ENCODE measurements at places on chromosomes 1 and 21.

DNA sequence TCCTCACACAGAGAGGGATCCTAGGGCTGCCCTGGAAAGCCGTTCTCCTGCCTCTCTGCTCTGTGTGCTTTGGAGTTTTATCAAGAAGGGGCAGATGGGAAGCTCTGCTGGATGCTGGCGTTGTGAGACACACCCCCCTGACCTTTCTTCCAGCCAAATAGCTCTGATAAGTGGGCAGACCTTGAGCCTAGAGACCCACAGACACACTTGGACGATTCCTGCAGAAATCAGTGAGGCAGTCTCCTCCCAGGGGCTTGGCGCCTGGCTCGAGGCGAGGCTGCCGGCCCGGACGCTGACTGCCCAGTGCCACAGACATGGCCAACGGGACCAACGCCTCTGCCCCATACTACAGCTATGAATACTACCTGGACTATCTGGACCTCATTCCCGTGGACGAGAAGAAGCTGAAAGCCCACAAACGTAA is at the start of gene MRAP:
TSS of gene MRAP (plus strand) at position 198 of the 424 bp plus-strand sequence. CDS start at position 315, 117 bp downstream.
- DNase-seq: no peak

GRCh38 chr1:99265124-99265523 is 832 bp downstream of the PLPPR4 start:
- DNase-seq: no peak

DNA sequence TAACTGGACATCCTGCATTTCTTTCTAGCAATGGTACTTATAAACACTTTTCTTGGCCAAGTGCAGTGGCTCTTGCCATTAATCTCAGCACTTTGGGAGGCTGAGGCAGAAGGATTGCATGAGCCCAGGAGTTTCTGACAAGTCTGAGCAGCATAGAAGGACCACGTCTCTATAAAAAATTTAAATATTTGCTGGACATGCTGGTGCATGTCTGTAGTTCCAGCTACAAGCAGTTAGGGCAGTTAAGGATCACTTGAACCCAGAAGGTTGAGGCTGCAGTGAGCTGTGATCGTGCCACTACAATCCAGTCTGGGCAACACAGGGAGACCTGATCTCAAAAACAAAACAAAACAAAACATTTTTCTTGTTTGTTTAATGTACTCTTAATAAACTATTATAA is 434.0 kb downstream of the PLA2G4A start:
- no peak for DNase-seq

- DNase-seq: no peak
Measured at GRCh38 chr1:185727726-185728125, 6.5 kb upstream of the HMCN1 start.

GRCh38 chr1:84247425-84248220 is 53.9 kb upstream of the SAMD13 start:
- DNase-seq: no peak

GRCh38 chr1:18951416-18951815 is 5.1 kb downstream of the IFFO2 start:
- no peak for DNase-seq

- no peak for DNase-seq
Measured at GRCh38 chr1:22325531-22326371, 125.9 kb upstream of the ZBTB40 start.

GRCh38 chr1:40690771-40691537 is 550 bp upstream of the NFYC start:
- DNase-seq: no peak

GRCh38 chr1:231665101-231665500 is 38.5 kb downstream of the DISC1 start:
- DNase-seq: no peak

GRCh38 chr1:180151508-180151907 is 3.2 kb upstream of the QSOX1 start:
- DNase-seq: no peak

GRCh38 chr1:34113887-34114286 is 51.1 kb downstream of the CSMD2 start:
- no peak for DNase-seq

DNA sequence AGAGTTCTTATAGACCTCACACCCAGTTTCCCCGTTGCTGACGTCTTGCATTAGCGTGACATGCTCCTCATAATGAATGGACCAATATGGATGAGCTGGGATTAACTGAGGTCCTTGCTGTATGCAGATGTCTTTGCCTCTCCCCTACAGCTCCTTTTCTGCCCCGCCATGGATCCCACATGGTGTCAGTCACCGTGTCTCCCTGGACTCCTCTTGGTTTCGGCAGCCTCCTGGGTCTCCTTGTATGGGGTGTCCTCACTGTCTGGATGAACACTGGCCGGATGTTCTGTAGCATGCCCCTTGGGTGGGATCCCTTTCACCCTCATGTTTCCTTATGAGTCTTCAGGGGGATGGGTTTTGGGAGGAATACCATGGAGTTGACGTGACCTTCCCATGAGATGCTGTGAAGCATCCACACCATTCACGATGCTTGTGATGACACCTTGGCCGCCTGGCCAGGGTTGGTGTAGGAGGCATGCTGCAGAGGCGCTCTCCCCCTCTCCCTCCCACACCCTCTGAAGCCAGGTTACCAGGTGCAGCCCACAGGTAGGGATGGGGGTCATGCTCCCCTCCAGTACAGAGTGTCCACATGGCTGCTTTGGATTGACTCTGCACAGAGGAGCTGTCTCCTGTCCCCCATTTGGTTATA is 4.4 kb downstream of the GJC2 start:
- no peak for DNase-seq

DNA sequence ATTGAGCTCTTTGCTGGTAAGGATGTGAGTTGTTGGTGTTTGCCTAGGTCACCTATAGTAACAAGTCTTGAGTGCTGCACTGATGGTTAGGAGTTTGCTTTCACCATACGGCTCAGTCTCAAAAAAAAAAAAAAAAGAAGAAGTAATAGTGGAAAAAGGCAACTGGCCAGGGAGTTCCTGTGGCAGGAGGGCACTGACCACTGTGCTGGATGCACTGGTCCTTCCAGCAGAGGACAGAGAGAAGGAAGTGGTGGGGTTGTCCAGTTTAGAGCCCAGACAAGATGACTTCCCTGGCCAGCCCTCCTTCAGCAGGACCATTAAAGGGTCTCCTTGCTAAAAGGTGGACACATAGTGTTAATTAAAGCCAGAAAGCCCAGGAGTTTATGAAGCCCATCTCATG is 11.9 kb upstream of the PTCH2 start:
- no peak for DNase-seq

- peak; percentile 64 for DNase-seq
Measured at GRCh38 chr1:16612332-16613172, 812 bp downstream of the NBPF1 start.

GRCh38 chr1:27058966-27059669 is 46.5 kb upstream of the TENT5B start:
- DNase-seq: no peak

GRCh38 chr1:12591267-12591938 is 26.6 kb downstream of the DHRS3 start:
- DNase-seq: no peak

DNA sequence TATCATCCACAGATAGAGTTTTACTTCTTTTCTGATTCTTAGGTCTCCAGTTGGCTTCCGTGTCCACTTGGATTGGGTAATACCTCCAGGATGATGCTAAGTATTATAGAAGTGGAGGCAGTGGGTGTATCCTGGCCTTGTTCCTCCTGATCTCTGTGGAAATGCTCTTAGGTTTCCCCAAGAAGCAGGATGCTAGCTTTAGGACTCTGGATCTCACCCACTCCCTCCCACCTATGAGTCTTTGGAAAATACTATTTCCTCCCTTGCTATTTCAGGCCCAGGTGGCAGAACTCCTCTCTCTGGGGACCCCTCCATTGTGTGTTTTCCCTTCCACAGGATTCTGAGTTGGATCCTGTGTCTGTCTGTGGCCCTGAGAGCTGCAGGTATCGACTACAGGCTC is 86.7 kb downstream of the SIM2 start:
- DNase-seq: no peak

DNA sequence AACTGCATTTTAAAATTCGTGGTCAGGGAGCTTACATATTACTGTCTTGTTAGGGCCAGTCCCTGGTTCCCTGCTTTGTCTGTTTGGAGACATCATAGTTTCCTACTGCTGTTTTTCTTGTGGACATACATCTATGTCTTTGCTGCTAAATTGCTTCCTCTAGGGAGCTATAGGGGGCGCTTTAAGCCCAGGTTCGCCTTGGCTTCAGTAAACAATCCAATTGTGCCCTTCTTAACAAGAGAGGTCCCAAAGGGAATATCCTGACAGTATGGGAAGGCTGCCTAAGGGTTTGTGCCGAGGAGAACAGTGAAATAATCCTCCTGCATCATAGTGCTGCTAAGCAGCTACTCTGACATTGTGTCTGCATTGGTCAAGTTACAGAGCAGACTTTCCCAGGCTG is 112.5 kb downstream of the USH2A start:
- DNase-seq: peak; percentile 3

DNA sequence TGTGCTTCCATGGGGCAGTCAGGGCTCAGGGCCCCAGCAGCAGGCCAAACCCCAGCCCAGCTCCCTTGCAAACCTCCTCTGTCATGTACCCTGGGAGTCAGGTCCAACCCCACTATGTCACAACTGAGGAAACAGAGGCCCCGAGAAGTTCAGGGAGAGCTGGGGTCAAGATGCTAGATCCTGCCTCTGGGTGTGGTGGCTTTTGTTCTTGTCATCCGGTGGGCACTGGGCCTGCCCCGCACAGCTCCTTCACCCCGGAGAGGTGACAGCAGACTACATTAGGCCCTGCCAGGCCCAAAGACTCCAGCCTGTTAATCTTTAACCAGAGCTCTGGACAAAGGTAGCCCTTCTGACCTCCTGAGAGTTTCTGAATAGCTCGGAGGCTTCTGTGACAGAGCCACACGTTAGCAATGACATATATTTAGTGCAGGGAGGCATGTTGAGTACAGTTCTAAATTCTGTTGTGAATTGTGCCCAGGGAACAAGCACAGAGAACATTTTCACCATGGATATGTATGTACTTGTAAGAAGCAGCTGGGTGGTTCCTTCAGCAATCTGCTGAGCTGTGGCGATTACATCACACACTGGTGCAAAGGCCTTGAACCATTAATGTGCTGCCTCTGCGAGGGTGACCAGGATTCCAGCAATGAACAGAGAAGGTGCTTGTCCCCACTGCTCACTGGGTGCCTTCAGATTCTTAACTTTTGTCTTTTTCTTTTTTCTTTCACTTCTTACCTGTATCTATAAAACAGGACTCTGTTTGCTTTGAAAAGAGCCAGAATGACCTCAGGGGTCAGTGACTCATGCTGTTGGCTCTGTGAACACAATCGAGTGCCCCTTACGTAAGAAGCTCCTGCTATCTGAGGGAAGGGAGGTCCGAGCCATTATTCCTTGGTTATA is 102.8 kb downstream of the RHOU start:
- no peak for DNase-seq

DNA sequence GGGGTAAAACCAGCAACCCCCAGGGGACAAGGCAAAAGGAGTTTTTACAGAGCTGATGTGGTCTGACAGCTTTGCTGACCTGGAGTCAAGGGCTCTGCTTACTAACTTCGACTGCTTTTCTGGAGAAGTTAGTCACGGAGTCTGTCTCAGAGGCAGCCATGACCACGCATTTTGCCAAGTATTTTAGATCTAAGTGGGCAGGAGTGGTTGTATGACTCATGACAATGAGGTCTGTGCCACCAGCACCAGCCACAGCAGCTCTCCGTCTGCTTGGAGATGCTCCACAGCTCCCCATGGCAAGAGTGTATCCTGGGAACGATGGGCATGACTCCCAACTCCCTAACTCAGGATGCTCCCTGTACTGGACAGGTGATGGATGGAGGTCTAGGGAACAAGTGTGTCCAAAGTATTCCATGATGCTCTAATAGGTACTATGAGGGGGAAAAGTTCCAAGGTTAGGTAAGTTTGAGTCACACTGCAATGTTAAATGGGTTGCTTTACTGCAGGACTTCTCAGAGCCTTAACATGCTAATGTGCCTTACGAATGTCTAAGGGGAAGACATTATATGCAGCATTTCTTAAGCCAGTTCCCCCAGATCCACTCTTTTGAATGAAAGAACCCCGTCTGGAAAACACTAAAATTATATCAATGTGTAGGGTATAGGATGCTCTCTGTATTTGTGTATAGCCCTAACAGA is 359.0 kb downstream of the HHAT start:
- DNase-seq: no peak

DNA sequence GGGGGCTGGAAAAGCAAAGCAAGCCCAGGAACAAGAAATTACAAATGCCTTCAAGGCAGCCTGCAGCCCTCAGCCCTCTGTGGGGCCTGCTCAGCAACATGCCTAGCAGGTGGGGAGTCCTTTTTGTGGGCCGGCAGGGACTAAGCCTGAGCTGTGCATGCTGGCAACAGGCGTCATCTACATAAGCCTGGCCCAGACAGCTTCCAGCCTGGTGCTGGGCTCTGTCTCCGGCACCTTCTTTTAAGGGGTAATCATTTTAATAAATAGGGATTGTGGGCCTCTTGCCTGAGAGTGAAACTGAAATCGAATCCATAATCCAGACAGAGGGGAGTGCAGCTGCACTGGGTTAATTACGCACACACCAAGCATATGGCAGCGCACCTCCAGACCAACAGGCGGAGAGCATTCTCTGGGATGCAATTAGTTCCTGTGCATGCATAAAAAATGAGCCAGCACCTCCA is 96.6 kb downstream of the DDX20 start:
- no peak for DNase-seq

DNA sequence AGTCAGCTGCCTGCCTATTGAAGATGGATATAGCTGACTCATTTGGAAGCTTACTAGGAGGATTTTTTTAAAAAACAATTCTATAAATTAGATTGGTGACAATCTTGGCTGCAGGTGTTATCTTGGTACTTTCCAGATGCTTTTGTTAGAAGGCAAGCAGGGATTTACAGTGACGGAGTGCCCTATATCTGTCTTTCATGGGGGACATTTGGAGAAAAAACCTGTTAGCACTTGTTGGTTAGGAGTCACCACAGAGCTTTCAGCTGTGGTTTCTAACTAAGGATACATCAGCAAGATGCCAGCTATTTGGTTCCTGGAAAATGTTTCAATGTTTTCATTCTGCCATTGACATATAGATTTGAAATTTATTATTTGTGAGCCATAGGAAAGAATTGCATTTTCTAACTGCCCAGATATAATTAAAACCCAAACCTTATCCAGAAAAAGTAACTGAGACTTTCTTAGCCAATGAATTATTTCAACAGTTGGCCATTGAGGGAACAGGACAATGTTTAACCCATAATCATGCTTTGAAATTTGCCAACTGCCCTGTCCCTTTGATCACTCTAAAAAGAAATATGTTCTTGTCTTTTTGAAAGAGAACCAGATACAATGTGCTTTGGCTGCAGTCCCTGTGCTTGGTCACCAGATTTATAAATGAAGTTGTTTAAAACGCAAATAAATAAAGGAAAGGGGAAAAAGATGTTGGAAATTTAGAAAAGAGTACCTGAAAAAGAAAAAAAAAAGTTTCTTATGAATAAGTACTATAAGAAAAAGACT is 761.0 kb upstream of the CXADR start:
- no peak for DNase-seq
